ENCODE measurements at places on chromosomes 1 and 21.

- DNase-seq = no peak
These were observed 10.7 kb upstream of the BSDC1 start for GRCh38 chr1:32404946-32405345.

DNA sequence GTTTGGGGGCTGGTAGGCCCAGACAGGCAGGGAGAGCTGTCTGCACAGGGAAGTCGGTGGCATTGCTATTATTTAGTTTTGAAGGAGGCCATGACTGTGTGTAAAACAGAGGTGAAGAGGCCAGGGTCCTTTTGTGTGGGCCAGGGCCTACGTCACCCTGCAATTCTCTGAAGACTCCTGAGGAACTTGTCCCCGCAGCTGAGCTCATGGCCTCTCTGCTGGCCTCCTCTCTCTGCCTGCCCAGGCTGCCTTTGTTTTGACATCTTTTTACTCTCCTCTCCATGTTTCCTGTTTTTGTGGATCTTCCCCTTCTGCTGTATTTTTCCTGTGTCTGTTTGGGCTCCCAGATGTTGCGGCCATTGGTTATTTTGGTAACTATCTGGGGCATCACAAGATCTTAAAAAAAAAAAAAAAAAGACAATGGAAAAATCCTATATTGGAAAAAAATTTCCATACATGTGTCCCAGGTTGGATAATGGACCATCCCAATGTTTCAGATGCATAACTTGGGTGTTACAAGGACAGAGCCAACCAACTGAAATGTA lies 280.7 kb downstream of the RPS6KC1 start:
- DNase-seq = no peak

- DNase-seq = no peak
These were observed 1512.2 kb downstream of the KCNT2 start for GRCh38 chr1:195096051-195096521.

DNA sequence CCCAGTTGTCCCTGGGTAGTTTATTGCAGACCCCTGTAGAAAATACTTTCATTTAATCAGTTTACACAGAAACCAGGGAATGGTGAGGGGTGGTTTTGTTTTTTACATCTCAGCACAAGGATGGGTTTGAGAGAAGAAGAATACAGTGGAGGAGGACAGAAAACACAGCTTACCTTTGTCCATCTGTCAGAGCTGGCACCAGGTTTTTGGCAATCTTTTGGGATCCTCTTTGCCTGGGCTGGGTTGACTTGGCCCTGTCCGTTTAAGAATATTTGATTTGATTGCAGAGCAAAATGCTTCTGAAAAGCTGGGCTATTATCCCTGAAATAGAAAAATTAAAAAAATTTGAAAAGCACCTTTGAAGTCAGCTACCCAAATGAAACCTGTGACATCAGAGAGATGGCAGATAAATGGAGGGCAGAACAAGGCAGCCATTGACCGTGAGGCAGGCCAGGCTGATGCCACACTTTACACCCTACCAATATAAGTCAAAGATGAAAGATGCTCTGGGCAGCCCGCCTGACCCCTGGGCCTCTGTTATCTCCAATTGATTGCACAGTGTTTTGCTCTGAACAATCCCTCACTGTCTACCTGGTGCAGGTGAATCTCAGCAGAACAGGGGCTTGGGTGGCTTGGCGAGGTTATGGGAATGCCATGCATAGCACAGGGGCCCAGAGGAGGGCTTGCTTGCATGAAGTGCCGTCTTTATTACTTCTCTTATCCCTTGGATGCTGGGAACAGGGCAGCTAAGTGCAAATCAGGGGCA lies 218.8 kb downstream of the LMX1A start:
- DNase-seq = no peak

DNA sequence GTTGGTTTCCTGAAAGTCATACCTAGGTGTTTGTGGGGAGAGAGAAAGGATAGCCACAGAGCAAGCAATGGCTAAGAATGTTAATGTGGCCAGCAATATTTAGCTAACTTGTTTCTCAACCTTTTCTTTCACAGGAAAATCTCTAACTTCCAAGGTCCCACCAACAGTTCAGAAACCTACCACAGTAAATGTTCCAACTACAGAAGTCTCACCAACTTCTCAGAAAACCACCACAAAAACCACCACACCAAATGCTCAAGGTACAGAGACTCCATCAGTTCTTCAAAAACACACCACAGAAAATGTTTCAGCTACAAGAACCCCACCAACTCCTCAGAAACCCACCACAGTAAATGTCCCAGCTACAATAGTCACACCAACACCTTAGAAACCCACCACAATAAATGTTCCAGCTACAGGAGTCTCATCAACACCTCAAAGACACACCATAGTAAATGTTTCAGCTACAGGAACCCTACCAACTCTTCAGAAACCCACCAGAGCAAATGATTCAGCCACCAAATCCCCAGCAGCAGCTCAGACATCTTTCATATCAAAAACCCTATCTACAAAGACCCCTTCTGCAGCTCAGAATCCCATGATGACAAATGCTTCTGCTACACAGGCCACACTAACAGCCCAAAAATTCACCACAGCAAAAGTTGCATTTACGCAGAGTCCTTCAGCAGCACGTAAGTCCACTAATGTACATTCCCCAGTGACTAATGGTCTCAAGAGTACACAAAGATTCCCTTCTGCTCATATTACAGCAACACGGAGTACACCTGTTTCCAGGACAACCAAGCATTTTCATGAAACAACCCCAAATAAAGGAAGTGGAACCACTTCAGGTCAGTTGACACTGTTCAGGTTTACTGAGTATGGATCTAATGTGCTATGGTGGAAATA lies 15.3 kb downstream of the CD55 start:
- peak; percentile 49 for DNase-seq

DNA sequence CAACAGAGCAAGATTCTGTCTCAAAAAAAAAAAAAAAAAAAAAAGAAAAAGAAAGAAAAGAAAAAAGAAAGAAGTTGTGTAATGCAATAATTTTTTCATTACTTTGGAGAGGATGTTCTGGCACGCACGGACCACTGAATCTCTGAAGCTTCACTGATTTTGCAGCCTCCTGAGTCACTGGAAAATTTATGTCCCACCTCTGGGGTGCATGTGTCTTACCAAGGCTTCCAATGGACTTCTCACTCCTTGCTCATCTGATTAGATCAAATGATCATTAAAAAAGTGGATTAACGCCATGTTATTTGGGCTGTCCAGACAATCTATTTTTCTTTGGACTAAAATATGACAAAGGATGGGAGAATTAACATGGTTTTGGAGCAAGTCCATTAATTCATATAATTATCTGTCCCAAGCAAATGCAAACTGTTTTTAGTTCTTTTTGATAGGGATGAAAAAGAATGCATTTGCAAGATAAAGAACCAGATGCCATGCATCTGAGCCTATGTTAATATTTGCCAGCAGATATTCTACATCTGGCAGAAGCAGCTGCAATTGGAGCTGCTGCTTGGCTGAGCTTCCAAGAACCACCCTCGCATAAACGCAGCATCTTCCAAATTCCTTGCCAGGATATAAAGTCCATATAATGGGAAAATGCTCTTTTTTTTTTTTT lies 10.1 kb upstream of the MAP1LC3C start:
- no peak for DNase-seq

- no peak for DNase-seq
These were observed at the start of gene NECTIN4 for GRCh38 chr1:161089251-161089924. TSS of gene NECTIN4 (minus strand) at chr1:161089558. CDS start at chr1:161089296, 262 bp downstream.

Data from stimulated activated CD4-positive, alpha-beta T cell treated with anti-CD3 and anti-CD28 coated beads, Interleukin-4, amount 100 ng/mL, for 24 hours (primary cell).